ENCODE measurements at places on chromosomes 2 and 18. TPM values are rescaled to one million over a fixed set of nuclear protein-coding genes. Genes with fewer than 3 reads are reported as not detected.

The SCYGR3 gene
- not detected for total RNA-seq

The CAVIN2 gene
- total RNA-seq: 171 TPM

The WDR54 gene
- 24.9 TPM for total RNA-seq

The EFHD1 gene
- total RNA-seq: not detected

The NT5DC4 gene
- total RNA-seq: not detected

The REG1B gene
- not detected for total RNA-seq

The IL18R1 gene
- total RNA-seq: 4.0 TPM

DNA sequence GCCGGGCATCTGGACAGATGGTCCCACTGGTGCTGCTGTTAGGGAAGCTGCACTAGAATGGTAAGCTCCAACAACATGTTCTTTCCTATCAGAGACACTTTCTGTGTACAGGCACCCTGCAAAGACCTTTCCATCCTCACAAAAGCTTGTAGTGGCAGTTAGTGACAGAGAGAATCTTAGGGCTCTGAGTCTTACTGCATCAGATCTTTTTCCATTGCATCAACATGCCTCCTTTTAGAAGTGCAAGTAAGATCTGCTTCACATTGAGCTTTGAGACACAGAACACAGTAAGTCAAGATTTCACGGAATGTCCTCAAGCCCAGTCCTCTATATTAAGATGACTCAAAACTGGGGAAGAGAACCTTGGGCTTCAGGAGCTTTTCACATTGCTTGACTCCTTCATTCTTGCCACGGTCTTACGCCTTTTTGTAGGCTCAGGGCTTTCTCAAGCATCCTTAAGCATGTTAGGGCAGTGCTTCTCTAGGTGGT lies 52.6 kb downstream of the ARL4C start:
- no peak for DNase-seq

DNA sequence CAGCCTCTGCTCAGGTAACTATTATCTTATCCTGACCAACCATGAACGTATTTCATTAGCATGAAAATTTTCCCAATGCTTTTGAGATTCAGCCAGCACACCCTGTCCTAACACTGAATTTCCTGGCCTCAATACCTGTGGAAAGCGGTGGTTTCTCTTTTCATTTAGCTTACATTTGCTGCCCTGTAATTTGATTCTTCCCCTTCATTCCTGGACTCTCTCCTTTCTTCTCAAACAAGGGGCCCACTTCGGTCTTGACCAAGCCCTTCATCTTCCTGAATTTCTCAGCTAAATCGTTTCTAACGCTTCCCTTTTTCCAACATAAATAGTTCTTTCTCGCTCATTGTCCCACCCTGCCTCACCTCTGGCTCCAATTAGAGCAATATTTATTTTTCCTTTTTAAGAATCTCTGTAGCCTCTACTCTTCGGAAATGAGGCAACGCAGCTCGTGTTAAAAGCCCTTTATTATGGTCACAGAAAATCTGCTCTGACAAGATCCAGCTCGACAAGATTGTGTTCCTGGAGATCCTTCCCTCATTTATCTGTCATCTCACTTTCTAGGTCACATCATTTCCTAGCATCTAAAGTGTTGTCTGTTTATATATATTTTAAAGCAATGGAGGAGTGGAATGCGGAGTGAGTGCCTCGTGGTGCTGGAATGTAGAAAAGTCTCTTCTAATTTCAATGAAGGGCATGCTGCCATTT lies 49.5 kb upstream of the BCL11A start:
- DNase-seq: no peak

GRCh38 chr2:58702302-58702885 lies 461.3 kb upstream of the FANCL start:
- DNase-seq: peak; percentile 60

DNA sequence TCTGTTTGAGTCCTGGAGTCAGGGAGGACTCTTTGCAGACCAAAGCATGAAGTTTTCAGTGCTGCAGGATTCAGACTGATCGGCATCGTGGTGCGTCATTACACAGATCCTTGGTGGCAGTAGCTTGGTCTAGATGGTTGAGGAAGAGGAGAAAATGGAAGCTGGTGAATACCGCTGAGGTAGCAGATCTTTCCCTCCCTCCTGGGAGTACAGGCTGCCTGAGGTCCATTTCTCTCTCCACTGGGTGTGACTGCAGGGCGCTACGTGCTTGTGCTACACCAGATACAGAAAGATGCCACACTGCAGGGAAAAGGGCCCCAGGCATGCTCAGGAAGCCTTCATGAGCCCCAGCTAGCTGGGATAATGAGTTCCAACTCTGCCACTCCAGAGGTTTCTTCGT lies 3.3 kb upstream of the CNDP1 start:
- DNase-seq: no peak

GRCh38 chr18:11309172-11309571 lies 159.8 kb upstream of the PIEZO2 start:
- no peak for DNase-seq

DNA sequence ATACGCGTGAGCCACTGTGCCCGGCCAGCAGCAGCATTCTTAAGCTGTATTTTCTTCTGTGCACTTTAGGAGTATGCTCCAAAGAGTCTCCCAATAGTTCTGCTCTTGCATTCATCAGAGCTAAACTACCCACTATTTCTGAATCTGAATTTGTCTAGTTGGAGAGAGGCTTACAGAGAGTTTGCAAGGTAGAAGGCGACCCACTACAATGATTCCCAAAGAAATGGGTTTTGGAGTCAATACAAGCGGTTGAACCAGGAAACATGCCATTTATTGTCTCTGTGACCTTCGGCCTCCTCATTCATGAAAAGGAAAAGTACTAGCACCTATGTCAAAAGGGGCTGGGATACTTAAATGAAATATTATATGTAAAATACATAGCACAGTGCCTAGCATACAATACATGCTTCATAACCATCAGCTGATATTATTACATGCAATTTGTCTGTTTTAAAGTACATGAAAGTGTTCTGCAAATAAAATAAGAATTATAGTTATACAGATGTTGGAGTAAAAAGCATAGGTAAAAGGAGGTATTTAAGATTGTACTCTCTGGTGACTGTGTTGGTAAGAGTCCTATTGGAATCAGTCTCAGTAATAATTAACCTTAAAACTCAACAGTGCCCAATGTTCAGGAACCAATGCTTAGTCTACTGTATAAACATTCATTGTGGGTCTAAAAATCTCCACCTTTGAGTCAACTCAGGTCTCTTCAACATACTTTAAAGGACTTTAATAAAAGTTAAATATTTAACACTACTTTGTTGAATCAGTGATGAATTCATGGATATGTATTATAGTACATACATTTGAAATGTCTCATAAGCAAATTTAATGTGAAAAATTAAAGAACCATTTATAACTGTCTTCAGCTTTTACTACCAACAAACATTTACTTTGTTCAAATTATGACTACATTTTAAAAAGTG lies 89.8 kb upstream of the GRB14 start:
- DNase-seq: no peak

GRCh38 chr2:153786016-153786415 lies 85.7 kb upstream of the GALNT13 start:
- no peak for DNase-seq

DNA sequence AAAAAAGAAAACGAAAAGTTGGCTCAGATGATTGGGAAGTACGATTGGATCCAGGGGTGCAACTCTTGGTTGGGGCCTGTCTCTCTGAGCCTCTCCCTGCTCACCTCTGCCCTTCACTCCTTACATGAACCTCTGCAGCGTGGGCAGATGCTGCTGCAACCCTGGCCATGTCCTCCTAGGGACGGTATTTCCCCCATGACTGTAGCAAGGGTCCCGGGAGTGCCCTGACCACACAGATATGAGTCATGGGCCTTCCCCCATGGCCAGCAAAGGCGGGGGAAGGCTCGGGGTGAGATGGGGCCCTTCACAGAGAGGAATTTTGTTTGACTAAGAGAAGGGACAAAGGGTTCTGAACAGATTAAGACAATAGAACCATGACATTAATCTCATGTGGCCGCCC lies 129.0 kb downstream of the NCK2 start:
- peak; percentile 10 for DNase-seq

GRCh38 chr2:230665263-230665691 lies 47.4 kb upstream of the CAB39 start:
- DNase-seq: no peak

DNA sequence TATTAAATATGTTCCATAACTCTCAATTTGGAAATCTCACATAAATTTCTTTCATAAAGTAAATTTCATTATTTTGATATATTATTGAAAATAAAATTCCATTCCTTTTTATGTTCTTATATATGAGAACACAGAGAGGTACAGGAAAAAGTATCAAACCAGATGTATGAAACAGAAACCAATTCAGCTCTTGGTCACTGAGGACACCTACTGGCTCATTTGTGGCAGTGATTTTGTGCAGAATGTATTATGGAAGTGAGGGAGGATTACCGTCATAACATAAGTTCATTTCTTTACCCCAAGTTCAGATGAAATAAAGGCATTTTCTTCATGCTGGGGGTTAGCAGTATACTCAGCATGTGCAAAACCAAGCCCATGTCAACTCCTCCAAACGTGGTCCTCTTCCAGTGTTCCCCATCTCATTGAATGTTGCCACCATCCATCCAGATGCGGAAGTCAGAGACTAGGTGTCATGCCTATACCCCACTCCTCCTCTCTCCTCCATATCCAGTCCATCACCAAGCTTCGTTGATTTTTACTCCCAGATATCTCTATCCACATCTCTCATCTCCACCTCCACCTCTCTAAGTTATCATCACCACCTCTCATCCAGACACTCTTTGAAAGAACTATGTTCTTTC lies 41.7 kb upstream of the MALL start:
- DNase-seq: peak; percentile 78

DNA sequence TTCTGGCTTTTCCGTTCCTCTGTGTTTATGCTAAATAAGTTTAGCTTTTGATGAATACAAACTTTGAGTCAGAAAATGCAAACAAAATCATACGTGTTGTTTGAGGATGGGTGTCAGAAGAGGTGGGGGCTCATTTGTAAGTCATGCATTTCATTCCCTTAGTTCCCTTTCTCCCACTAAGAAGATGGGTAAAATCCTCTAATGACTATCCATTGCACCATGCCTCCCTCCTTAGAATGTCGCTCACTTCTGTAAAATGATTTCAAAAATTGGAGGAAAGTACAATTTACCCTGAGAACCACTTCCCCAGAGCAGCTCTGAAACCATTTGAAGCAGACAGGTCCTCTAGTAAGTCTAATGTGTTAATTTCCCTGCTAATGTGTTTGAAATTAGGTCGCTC lies 629.6 kb upstream of the VRK2 start:
- no peak for DNase-seq

DNA sequence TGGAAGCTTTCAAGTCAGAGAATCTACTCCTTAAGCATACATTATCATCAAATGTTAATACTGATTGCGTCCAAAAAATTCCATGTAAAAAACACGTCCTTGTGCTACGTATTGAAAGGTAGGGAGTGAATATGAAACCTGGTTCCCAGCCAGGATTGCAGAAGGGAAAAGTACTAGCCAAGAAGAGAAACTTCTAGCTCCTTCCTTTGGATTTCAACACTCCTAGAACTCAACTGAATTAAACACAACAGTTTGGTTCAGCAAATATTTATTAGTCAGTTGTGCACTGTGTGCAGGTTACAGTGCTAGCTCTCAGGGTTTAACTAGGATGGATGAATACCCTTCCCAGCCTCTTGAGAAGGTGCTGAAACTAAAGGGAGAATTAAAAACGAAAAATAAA lies 33.9 kb upstream of the FHL2 start:
- no peak for DNase-seq

DNA sequence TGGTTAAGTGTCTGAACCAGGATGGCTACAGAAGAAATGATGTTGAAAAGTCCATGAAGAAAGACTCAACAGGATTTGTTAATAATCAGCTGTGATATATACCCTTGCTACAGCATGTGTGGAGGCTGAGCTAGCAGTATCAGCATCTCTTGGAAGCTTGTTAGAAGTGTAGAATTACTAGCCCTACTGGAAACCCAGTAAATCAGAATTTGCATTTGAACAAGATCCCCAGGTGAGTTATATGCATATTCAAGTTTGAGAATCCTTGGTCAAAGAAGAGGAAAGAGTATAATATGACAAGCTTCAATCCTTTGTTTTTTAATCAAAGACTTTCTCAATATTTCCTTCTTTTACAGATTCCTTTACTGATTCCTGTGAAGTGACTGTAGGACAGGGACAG lies 109.0 kb upstream of the KCNJ3 start:
- no peak for DNase-seq

DNA sequence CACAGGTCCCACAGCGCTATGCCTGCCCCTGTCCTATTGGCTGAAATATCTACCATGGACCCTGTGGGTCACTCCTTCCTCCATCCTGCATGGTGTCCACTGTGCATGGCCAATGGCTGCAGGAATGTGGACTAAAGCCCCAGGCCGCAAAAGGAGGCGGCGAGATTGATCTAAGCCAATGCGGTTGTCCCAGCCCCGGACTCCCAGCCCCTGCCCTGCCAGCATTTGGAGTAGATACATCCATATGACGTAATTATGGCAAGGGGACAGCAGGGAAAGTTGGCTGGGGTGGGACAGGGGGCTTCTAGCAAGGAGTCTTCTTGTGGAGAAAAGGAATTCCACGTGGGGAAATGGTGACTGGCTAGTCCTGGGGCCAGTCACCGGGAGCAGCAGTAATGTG lies 11.4 kb upstream of the ZNF516 start:
- no peak for DNase-seq

GRCh38 chr2:118014492-118014824 lies 588 bp upstream of the CCDC93 start:
- no peak for DNase-seq

- peak; percentile 56 for DNase-seq
Observed at GRCh38 chr2:62705859-62706720, 577 bp downstream of the EHBP1 start.

- no peak for DNase-seq
Observed at GRCh38 chr2:2739231-2739795, 408.2 kb upstream of the MYT1L start.

- no peak for DNase-seq
Observed at GRCh38 chr2:118554616-118555015, 292.8 kb downstream of the EN1 start.

DNA sequence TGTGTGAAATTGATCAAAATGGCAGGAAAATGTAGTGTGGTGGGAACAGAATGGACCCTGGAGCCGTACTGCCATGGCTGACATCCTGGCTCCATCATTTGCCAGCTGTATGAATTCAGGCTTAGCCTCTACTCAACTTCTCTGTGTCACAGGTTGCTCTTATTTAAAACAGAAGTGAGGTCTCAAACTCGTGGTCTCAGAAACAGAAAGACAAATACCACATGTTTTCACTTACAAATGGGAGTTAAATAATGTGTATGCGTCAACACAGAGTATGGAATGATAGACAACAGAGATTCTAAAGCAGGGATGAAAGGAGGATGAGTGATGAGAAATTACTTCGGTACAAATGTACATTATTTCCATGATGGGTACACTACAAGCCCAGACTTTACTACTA lies 227.4 kb downstream of the DCC start:
- no peak for DNase-seq

GRCh38 chr2:11698009-11698922 lies 28.3 kb upstream of the NTSR2 start:
- no peak for DNase-seq

GRCh38 chr2:26691161-26691560 lies 1.4 kb upstream of the KCNK3 start:
- DNase-seq: no peak

GRCh38 chr2:47160211-47160610 lies 5.1 kb upstream of the STPG4 start:
- no peak for DNase-seq

- DNase-seq: peak; percentile 51
Observed at GRCh38 chr2:63842149-63843061, 709 bp downstream of the UGP2 start.
